ENCODE measurements at places on chromosomes 4 and X. TPM values are rescaled to one million over a fixed set of nuclear protein-coding genes. Genes with fewer than 3 reads are reported as not detected.

PIN4 gene
- 53.1 TPM for polyA plus RNA-seq

- no peak for DNase-seq
Measured at GRCh38 chr4:140704392-140704960, 51.7 kb downstream of the TBC1D9 start.

RAI2 gene
- polyA plus RNA-seq, result 13.8 TPM

DNA sequence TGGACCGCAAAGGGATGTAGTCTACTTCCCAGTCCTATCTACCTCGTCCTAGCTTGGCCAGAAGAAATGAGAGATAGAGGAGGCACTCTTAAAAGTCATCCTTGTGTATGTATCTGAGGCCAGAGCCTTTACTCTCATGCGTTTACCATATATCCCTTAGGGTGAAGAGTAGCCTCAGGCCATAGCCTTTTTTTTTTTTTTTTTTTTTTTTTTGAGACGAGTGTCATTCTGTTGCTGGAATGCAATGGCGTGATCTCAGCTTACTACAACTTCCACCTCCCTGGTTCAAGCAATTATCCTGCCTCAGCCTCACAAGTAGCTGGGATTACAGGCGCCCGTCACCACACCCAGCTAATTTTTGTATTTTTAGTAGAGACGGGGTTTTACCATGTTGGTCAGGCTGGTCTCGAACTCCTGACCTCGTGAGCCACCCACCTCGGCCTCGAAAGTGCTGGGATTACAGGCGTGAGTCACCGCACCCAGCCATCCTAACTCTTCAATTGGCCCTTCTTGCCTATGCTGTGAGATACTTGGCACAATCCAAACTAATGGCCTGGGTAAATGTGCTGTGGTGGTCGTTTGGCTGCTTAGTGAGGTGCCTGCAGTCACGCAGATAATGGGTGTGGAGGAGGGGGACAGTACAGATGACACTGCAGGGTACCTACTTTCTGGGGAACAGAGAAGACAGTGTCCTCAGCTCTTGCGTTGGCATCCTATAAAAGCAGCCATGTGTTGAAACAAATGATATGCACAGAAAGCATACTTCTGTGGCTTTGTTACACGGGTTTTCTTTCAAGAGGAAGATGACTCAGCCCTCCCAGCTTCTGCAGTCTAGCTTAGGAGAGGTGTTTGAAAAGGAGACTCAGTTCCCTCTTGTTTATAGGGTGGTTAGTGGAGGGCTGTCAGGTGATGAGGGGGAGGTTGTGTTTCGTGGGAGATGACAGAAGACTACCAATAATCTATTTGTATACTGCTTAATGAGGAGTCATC, 10.4 kb upstream of the DGAT2L6 start:
- no peak for DNase-seq

DNA sequence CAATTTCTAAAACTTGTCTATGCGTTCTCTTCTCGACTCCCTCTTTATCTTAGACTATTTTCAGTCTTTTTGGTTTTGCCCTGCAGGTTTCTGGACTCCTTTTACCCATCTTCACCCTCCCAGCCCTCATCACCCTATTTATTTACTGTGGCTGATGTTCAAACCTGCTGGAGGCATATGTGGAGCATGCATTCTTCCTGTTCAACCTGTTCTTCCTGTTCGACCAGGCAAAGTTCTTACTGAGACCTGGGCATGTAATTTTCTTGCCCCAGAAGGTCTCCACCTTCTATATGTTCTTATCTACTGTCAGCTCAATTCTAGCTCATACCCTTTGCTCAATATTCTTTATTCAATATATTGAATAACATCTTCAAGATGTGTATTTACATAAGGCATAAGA, 69.4 kb upstream of the AGA start:
- DNase-seq, result no peak

FAM9C gene
- polyA plus RNA-seq, result 0.64 TPM

DNA sequence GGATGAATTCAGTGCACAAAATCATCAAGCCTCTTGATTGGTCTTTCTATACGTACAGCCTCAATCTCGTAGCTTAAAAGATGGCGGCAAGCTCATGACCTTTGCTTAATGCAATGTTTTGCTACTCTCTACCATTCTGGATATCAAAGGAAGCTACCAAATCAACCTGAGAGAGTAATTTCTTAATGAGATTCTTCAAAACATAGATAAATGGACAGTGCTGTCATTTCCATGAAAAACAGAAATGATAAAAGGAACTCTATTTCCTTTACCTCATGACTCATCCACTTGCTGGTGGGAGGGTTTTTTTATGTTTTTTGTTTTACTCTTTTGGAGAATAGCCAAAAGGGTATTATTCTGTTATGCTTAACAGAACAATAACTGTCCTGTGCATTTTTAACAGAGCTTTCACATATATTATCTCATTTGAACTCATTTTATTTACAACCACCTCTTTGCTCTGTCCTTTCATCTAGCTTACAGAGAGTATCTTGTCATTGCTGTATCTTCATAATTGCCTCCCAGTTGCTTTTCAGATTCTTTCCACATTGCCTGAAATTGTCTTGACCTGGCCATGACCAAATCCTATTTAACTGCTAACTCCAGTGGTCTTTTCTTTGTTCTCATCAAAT, 138.6 kb upstream of the GPR101 start:
- no peak for DNase-seq

TRIML1 gene
- not detected for polyA plus RNA-seq

GRCh38 chrX:10076765-10077164, 80.0 kb upstream of the CLCN4 start:
- no peak for DNase-seq

- DNase-seq, result no peak
Measured at GRCh38 chrX:103183912-103184311, 31.0 kb upstream of the BEX4 start.

GRCh38 chrX:153019166-153019565, 25.2 kb upstream of the PNMA5 start:
- no peak for DNase-seq

- no peak for DNase-seq
Measured at GRCh38 chr4:121769341-121769740, 4.4 kb upstream of the SMIM43 start.

UPF3B gene
- 24.3 TPM for polyA plus RNA-seq

UGT2B17 gene
- polyA plus RNA-seq, result 0.14 TPM
